Ovary (tissue), 10 donors: ENCODE measurements at places on chromosomes 1 and 21.
A peak's percentile ranks its signal among the peaks of the same experiment; 100 is the strongest.

- peak; percentile 81 for DNase-seq
Measured at GRCh38 chr21:32917362-32918135, 108.2 kb upstream of the OLIG2 start.

DNA sequence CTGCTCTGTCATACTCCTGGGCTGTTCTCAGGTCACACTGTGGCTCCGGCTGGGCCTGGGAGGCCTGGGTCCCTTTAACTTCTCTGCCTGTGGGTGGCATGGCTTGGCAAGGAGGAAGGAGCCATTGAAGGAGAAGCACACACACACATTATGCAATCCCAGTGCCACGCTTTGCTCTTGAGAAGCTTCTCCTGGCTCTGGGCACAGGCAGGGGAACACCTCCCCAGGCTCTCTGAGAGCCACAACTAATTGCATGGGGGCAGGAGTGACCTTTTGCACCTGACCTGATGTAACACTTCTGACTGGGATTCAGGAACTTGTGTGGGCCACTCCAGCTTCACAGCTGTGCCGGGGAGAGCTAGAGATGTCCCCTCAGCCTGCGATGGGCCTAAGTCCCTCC lies 23.1 kb downstream of the LGR6 start:
- no peak for DNase-seq

- DNase-seq = no peak
Measured at GRCh38 chr1:99553301-99553700, 92.6 kb upstream of the PALMD start.

- DNase-seq = no peak
Measured at GRCh38 chr1:174314433-174314832, 133.3 kb upstream of the GPR52 start.

GRCh38 chr1:101284021-101284420 lies 47.2 kb downstream of the S1PR1 start:
- DNase-seq = no peak

- DNase-seq = no peak
Measured at GRCh38 chr1:179831225-179831624, 46.4 kb downstream of the TOR1AIP2 start.

DNA sequence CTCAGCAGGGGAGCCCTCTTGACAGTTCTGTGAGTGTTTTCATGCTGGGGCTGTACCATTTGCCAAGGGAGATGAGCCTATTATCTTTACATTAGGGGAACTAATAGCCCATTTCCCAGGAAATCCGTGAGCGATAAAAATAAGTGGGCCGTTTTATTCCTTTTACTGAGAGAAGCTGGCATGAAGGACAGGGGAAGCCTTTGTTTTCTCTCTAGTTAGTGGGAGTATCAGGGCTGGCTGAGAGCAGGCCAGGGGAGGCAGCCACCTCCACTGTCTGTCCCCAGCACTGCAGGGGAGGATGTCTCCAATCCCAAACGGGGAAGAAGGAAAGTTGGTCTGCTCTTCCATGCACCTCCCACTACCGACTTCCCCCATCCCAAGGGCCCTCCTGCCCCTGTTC lies 2.5 kb downstream of the UBL4B start:
- no peak for DNase-seq

DNA sequence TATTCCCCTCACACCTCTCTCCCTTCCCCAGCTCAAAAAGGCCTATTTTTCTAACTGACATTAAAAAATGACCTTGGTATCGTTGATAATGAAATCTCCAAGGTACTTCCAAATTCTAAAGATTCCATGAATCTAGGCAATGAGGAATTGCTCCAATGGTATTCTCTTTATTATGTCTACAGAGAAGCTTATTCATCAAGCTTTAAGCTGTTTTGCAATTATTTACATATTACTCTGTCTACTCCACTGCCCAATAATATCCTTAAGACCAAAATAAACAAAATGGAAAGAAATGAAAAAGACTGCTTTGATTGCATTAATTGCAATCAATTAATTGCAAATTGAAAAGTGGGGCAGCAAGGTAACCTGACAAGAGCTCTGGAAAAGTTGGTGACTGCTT lies 7.9 kb downstream of the PLPP3 start:
- no peak for DNase-seq

DNA sequence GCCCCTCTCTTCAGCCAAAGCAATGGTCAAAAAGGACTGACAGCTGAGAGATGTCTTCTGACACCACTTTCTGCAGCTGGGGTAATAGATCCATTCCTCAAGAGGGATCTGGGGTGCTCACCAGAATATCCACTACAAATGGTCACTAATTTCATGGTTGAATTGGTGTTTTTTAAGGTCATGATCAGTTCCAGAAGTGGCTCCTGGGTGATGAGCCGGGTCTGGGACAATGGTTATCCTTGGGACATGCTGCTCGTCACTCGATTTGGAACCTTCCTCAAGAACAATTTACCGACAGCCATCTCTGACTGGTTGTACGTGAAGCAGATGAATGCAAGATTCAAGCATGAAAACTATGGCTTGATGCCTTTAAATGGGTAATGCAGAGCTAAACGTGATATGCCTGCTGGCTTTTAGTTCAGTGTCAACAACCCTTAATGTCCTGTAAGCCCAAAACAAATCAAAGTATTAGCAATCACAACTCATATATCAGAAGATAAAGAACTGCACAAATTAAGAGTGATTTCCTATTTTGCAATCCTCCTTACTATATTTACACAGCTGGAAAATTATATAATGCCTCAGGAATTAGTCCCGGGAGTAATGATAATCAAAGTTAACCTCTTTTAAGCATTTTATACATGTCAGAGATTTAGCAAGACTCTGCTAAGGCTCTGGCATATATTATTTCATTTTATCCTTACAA lies 20.1 kb downstream of the FMO3 start:
- no peak for DNase-seq

DNA sequence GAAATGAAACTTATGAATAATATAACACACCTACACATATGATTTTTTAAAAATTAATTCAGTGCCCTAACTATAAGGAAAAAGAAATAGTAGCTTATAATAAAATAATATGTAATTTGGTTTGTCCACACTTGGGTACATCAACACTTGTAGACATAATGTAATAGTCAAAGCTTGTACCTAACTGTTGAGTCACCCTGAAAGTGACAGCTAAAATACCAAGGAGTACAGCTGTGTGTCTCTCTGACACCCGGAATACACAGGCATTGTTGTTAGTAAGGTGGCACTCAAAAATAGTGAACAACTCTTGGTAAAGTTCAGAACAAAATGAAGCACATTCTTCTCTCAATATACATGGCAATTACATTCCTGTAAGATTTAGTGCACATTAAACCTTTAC lies 243.4 kb downstream of the TRABD2B start:
- no peak for DNase-seq
